ENCODE measurements at places on chromosomes 5 and 9.

- DNase-seq = no peak
Observed at GRCh38 chr5:82298668-82299067, 20.5 kb upstream of the RPS23 start.

- DNase-seq = no peak
Observed at GRCh38 chr5:42965934-42966333, 74.2 kb downstream of the ANXA2R start.

DNA sequence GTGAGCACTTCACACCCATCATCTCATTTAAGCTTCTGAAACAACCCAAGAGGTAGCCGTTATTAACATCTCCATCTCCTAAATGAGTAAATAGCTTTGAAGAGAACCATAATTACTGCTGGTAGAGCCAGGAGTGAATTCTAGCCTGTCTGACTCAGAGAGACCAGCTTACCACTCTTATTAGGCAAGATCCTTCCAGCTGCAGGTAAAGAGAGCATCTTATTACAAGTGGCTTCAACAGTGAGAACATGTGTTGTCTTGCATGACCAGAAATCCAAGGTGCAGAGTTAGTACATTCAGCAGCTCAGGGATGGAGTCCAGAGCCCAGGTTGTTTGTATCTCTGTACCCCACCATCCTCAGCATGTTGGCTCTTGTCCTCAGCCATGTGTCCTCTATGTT lies 10.9 kb upstream of the AFAP1L1 start:
- no peak for DNase-seq

DNA sequence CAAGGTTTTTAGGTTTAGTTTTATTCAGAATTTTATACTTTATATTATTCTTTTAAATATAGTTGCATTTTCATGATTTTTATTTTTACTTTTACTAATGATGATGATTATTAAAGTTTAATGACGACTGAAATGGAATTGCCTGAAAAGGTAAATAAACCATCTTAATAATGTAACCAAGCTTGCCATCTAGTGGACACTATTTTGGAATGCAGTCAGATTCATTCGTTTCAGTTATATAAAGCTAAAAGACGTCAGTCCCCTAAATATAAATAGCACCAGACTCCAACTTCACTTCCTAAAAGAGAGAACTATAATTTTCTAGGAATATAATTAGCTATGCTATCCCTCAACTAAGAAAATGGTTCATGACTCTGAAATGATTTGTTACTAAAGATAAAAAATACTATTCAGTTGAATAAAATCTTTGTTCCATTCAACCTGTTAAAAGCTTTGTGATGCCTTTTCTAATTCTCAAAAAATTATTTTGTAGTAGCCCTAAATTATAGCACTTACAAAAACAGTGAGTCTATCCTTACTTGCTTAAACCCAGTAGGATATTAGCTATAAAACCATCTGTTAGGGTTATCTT lies 19.9 kb downstream of the ABITRAM start:
- DNase-seq = no peak

DNA sequence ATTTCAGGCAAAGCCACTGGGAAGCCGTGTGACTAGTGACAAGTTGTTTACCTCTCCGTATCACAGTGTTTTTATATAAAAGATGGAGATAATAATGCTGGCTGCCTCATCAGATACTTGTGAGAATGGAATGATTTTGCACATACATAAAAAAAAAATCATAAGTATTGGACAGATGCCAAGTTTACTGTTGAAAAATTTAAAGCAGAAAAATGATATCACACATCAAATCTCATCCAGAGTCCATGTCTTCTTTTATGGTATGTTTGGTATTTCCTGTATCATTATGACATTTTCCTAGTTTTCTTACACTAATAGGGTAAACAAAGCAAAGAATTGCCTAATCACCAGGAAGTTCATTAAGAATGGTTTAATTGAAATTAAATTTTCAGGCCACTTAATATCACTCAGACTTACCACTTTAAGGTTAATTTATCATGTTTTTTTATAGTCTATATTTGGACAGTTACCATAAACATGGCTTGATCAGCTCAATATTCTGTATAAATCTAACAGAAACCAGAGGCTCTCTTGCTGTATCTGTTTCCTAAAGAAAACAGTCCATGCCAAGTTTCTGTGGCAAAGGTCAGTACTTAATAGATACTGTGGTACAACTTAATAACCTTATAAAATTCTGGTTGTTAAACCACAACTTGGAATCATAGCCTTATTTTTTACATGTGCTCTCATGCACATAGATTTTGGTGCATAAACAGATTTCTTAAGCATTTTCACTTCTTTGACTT lies 656.5 kb upstream of the RIOK2 start:
- DNase-seq = no peak

DNA sequence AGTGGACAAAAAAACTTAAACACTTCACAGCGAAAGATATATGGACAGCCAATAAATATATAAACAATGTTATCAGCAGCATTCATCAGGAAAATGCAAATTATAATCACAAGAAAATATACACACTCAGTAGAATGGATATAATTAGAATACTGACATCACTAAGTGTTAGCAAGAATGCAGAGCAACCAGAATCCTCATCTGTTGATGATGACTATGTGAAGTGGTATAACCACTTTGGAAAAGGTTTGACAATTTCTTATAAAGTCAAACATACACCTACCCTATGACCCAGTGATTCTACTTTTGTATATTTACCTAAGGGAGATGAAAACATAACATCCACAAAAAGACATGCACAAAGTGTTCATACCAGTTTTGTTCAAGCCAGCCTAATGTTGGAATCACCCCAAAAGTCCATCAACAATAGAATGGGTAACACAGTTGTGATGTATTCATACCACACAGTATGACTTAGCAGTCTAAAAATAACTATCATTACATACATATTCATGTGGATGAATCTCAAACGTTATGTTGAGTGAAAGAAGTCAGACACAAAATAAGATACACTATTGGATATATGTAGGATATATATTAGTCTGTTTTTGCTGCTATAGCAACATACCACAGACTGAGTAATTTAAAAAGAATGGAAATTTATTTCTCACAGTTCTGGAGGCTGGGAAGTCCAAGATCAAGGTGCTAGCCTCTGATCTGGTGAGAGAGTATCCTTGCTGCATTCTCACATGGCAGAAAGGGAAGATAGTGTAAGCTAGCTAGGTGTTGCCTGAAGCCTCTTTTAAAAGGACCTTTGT lies 148.8 kb upstream of the ADAMTSL1 start:
- DNase-seq = no peak

DNA sequence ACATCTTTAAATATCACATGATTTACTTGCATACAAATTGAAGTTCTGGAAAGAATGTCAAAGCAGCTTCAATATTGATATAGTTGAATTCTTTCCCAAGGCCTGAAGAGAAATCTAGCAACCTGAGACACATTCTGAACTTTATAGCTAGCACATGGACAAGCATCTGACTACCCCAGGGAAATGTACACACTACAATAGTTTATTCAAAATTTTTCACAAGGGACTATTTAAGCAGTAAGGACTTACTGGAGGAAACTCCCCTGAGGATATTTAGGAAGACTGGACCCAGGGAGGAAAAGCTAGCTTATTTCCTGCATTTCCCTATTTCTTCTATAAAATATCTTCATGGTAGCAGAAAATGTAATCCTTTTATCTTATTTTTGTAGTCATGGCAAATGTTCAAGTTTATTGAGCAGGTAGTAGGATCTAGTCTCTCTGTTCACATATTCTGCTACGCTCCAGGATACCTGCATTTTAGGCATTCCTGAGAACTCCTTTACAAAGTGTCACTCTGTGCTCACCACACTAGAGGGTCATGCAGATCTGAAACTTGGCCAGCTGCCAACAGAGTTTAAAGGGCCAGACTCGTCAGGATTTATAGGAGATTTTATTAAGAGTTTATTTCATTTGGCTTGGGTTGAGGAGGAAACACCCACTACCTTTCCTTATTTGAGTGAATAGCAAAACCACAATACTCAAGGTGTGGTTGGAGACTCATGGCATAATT lies 348.4 kb upstream of the FTMT start:
- DNase-seq = no peak
